ENCODE measurements at places on chromosomes 6 and 20. TPM values are rescaled to one million over a fixed set of nuclear protein-coding genes. Genes with fewer than 3 reads are reported as not detected.

The CAGE1 gene
- total RNA-seq = not detected

The NHLRC1 gene
- total RNA-seq = 1.9 TPM

The BMP6 gene
- 30.6 TPM for total RNA-seq

The GGTLC1 gene
- total RNA-seq = not detected

The SDCBP2 gene
- 4.1 TPM for total RNA-seq

The DDO gene
- total RNA-seq = 0.16 TPM
